AG08396 (cell line): ENCODE measurements at places on chromosomes 4 and X.

GRCh38 chr4:60313611-60314178 lies 886.4 kb upstream of the ADGRL3 start:
- no peak for DNase-seq

DNA sequence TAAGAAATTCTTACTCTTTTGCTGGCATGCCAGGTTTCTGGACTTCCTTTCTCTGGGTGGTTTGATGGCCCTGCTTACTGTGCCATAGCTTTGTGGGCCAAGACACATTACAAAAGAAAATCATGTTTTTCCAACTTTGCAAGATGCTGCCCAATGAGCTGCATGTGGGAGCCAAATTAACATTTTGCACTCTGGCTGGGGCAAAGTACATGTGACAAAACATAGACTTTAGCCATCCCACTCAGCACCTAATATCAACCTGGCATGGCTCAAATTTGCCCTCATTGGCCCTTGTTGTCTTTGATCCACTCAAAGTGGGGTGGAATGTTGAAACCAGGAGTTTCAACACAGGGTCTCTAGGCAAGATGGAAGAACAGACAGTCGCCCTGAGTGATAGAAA lies 40.0 kb upstream of the DYNLT3 start:
- no peak for DNase-seq

- no peak for DNase-seq
Observed at GRCh38 chr4:114595207-114595606, 3.4 kb upstream of the UGT8 start.

DNA sequence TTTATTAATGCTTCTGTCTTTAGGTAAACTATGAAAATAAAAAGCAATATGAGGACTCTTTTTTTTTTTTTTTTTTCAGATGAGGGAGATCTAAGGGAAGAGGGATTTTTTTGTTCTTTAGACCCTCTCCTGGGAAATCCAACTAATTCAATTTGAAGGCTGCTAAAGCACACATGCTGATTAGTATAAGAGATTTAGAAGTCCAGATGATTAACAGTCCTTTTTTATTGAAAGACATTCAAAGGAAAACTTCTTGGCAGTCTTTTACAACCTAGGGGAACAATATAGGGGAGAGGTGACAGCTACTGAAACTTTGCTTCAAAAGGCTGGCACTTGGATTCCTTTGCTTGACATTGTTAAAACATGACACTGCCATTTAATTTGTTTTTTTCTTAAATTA lies 602.5 kb downstream of the RAPGEF2 start:
- DNase-seq, result no peak

DNA sequence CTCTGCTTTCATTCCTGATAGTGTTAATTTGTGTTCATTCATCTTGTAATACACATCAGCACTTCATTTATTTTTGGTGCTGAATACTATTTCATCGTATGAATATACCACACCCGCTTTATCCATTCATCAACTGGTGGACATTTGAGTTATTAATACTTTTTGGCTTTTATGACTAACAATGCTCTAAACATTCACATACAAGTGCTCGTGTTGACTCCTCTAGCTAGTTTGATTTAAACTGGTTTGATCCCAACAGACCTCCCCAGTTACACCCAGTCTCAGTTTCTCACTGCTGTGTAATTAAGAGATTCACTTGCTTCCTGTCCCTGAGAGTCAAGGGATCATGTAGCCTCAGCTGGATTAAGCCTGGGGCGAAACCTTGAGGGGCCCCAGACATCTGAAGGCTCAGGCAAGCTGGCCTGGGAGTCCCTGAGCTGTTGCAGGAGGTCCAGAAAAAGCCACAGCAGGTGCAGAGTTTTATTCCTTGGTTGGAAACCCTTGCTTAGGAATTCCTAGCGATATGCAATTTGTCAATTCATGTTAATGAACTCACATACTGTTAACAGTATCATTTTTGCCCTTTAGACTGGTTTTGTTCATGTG lies 52.8 kb upstream of the CLDN24 start:
- DNase-seq, result no peak

GRCh38 chr4:53314252-53314651 lies 51.6 kb downstream of the SCFD2 start:
- DNase-seq, result no peak

DNA sequence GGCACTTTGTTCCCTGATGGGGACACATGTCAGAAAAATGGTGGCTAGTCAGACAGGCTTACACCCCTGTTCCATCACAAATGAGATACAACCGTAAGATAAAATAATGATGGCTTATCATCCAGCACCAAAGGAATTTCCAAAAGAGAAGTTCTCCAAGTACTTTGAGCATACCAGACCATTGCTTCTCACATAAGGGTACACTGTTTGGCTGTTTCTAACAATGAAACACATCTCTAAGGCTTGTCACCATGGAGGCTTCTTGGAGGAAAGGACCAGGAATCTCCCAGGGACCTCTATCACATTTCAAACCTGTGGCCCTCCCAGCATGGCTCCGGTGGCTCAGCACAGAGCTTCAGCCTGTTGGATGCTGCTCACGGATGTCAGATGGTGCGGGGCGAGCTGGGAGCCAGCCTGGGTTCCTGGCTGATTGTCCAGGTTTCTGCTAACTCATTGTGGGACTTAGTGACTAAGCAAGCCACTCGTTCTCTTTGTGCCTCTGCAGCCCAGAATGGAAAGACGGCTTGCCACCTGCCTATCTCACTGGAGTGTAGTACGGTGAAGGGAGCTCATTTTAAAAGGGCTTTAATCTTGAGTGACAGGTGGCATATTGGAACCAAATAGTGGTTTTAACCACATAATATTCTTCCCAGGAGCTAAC lies 54.5 kb downstream of the FHDC1 start:
- no peak for DNase-seq

DNA sequence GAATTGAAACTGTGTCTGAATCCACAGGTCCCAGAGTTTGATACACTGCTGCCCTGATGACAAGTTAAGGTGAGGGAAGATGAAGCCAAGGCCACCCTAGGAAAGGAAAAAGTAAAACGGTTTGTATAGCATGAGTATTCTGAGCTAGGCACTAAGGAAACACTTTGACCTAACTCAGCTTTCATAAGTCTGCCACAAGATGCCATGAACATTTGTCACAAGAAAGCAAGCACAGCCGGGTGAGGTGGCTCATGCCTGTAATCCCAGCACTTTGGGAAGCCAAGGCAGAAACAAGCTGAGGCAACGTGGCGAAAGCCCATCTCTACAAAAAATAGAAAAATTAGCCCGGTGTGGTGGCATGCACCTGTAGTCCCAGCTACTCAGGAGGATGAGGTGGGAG lies 34.2 kb downstream of the ELOVL6 start:
- DNase-seq, result peak; percentile 11

GRCh38 chr4:40325406-40326019 lies 9.6 kb upstream of the CHRNA9 start:
- peak; percentile 67 for DNase-seq

DNA sequence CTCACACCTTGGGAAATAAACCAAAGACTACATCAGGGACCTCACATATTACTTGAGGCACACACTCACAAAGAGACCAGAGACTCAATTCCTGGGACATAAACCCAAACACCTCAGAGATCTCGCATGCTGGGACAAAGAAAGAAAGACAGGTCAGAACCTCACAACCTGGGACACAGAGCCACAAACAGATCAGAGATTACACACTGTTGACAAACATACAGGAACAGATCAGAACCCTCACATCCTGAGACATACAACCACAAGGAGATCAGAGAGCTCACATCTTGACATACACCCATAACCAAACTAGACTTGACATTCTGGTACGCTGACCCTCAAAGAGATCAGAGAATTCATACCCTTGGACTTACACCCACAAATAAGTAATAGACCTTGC lies 17.3 kb downstream of the SUV39H1 start:
- DNase-seq, result no peak

DNA sequence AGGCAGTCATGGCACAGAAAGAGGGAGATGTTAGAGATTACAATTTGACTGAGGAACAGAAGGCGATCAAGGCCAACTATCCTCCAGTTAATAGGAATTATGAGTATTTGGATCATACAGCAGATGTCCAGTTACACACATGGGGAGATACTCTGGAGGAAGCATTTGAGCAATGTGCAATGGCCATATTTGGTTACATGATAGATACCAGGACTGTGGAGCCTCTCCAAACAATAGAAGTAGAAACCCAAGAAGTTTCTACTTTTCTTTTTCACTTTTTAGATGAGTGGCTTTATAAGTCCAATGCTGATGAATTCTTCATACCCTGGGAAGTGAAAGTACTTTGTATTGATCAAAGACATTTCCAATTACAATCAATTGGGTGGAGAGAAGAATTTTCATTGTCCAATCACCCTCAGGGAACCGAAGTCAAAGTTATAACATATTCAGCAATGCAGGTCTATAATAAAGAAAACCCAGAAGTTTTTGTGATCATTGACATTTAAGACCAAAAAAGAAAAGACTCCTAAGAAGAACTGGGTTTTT lies 139.1 kb downstream of the MAB21L2 start:
- no peak for DNase-seq

DNA sequence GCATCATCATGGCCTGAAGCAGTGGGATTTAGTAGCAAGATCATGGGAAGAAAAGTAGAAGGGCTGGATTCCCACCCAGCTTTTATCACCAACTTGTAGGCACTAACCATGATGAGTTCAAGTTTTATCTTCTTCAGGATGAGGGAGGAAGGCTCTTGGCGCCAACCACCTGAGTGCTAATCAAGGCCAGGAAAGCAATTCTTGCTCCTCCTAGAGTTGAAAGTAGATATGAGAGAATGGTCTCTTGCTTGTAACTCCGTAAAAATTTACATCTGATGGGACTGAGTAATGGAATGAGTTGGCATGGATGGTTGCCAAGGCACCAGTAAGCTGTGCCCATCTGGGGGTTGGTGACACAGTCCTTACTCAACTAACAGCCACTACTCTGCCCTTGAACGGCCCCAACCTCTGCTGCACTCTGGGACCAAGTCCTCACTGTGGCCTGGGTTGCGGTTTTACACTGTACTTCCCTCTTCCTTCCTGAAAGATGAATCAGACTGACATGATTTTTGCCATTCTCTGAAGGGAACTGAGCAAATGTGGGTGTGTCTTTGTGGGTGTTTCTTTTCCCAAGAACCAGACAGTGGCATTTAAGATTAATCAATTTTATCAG lies 39.4 kb upstream of the NDP start:
- DNase-seq, result peak; percentile 21

- no peak for DNase-seq
Observed at GRCh38 chr4:170591076-170591475, 501.3 kb upstream of the AADAT start.

DNA sequence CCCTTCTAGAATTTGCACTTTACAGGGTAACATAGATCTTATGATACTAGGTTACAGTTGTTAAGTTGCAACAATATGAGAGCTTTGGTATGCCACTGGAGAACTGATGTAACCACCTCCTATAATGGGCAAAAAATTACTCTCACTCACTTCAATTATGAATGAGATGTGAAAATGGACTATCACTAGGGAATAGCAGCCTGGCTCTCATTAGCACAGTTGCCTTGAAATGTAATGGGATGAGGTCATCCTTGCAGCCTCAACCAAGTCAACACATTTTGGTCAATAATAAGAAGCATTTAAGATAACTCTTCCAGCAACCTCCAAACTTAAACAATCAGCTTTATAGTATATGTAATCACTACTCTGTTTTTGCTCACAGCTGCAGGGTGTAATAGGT lies 69.4 kb downstream of the TBC1D9 start:
- DNase-seq, result no peak

DNA sequence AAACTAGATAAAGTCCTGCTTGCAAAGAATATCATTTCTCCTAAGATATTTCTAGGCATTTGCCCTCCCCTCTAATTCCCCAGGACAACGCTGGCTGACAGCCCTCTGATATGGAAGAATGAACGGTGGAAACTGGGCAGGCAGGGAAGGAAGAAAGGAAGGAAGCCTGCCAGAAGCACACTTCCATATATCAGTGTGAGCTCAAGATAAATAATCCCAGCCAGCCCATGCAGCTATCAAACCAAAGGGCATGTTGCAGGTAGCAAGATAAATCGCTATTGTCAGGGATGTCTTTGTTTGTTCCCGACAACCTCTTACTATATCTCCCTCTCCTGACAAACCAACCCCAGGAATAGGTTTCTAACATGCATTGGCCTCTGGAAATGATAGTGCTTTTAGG lies 412.8 kb downstream of the HNRNPD start:
- no peak for DNase-seq

GRCh38 chrX:134935276-134935675 lies 55.5 kb upstream of the SMIM10 start:
- DNase-seq, result no peak

DNA sequence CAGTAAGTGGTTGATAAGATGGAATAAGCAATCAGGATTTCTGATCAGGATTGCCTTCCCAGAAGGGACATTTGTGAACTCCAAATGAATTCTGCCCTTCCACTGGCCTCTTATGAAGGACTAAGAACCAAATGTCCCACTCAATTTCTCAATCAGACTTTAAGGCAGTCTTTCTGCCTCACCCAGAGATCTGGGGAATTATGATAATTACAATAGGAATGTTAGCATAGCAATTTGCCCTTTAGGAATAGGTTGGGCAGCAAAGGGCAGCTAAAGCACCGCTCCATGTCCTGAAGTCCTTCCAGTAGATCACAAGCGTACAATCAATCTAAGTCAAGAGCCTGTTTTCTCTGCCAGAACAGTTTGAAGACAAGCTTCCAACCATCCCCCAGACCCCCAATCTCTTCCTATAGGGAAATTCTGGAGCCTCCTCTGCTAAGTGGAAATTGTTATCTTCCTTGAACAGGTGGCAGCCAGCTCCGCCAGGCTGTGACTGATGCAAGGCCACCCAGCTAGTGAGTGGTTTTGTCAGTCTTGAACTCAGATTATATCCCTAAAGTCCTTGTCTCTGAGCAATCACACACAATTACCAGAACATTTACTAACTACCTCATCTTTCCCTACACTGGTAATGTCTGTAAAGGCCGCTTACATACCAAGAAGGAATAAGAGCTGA lies 18.6 kb downstream of the NKX3-2 start:
- DNase-seq, result peak; percentile 13

DNA sequence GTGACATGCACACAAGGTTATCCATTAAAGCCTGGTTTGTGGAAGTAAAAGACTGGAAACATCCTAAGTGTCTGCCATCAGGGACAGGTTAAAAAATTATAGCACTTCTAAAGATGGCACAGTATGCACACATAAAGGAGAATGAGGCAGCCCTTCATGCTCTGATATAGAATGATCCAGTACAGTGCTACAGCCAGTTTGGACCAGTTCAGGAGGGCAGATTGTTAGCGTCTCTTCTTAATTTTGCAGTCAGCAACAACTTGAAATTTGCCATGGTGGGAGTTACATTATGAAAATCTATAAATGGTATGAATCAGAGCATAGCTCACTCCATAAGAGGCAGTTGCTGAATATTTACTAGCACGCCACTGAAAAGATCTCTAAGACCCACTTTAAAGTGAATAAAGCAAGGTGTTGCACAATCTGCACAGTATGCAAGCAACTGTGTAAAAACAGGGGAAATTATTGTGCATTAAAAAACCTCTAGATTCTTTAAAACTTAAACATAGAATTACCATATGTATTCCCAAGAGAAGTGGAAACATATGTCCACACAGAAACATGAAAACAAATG lies 20.3 kb upstream of the SOD3 start:
- no peak for DNase-seq
